Activated T-helper 2 cell treated with anti-CD3 and anti-CD28 coated beads, Interferon-gamma antibody, Interleukin-2, Interleukin-4, amounts not matched to agents 10 μg/mL and 5 μg/mL and 100 μg/mL, durations not matched to agents 14 hours and 24 hours and 36 hours (primary cell): ENCODE measurements at places on chromosomes 12 and 14.

DNA sequence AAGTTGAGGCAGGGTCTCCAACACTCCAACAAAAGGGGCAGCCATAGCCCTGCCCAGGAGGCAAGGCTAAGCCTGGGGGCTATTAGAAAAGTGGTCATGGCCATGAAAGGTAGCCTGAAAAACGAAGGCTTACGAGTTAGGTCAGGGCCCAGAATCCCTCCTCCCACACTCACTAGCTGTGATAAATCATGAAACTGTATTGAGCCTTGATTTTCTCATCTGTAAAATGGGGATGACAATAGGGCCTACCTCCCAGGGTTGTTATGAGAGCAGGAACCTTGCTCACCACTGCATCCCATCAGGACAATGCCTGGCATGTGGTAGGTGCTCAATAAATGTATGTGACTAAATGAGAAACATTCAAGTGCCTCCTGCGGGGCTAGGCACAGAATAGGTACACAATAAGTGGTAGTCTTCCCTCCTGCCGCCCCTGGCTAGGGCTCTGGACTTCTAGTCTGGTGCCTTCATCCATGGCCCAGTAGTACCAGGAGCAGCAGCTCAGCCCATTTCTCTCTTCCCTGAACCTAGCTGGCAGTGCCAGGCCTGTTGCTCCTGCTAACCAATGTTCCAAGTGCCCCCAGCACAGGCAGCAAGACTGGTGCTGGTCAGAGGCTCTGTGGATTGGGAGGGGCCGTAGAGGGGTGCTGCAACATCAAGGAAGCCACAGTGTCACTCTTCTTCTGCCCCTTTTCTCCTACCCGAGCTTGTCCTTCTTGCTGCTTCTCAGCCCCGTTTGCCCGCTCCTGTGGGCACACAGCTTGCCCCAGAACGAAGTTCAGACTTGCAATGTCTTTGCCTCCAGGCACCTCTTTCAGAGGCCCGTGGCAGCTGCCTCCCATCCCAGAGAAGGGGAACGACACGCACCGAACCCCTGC, 7.8 kb downstream of the PGF start:
- H3K4me1 ChIP-seq: peaks cover 11% of the 10 kb centered on the region
- no peak for DNase-seq
- H3K27ac ChIP-seq: no peak overlapping the region
- no peak overlapping the region for H3K4me3 ChIP-seq

- no peaks in the 10 kb centered on the region for H3K27me3 ChIP-seq
- no peak for DNase-seq
Observed at GRCh38 chr14:94681300-94682060, 69.3 kb downstream of the SERPINA3 start.

DNA sequence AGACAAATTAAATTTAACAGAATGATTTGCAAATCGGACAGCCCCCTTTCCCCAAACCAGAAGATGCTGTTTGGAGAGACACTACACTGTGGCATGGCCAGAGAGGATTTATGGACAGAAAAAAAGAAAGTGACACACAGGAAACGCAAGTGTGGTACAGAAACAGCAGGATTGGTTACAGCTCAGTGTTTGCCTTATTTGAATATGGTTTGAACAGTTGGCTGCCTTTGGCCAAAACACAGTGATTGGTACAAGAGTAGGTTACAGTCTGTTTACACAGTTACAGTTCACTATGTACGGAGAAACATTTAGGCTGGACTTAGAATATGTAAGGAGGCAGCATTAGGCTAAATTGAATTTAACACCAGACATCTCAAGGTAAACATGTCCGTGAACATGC, 335.3 kb downstream of the NPAS3 start:
- H3K4me3 ChIP-seq: no peak overlapping the region
- DNase-seq: no peak
- H3K27ac ChIP-seq: no peak overlapping the region
- no peaks in the 10 kb centered on the region for H3K4me1 ChIP-seq
- H3K27me3 ChIP-seq: no peaks in the 10 kb centered on the region

GRCh38 chr14:52741865-52742264, 11.9 kb downstream of the STYX start:
- H3K4me1 ChIP-seq: peaks cover 44% of the 10 kb centered on the region
- peak overlapping the region; percentile 64 for H3K4me3 ChIP-seq
- H3K27ac ChIP-seq: peak overlapping the region; percentile 89
- DNase-seq: no peak

DNA sequence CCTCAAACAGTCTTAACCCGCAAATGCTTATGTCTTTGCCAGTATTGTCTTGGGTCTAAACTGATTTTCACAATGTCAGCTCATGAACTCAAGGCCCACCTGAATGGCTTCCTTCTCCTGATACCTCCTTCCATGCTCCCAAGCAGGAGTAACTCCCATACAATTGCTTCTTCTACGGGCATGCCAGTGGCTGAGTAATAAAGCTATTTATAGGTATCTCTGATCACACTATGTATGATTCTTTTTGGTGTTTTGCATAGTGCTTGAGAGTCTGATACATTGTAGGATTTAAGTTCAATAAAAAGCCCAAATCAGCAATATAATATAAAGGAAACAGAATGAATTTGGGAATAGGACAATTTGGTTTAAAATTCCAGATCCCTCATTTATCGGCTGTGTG, 235.0 kb upstream of the DCN start:
- DNase-seq: no peak
- H3K27me3 ChIP-seq: peaks cover 3% of the 10 kb centered on the region
- no peaks in the 10 kb centered on the region for H3K4me1 ChIP-seq
- H3K4me3 ChIP-seq: no peak overlapping the region
- no peak overlapping the region for H3K27ac ChIP-seq

DNA sequence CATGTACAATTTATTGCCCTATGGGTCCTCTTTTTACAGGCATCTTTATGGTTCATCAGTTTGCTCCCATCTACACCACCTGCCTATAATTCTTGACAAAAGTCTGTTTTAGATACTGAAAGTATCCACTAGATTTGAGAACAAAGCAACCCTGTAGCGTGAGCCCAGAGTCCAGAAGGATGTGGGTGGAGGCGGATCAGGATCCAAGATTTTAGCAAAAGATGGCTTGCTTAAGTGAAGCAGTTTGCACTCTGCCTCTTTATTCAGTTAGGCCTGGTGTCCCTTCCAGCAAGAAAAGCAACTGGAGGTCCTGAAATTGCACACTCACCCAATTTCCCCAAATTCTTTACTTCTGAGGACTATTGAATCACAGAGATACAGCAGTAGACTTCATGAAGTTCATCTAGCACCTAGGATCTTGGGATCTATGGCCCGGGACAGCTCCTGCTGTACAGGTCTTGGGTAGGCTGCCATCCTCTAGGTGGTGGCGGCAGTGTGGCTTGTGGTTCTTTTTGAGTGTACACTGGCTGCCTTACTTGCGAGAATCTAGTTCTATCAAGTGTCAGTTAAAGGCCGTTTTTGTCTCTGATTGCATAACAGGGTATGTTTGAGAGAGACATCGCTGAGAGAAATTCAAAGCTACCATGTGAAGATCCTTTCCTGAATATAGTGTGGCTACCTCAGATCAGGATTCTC, 873.2 kb downstream of the NRXN3 start:
- no peaks in the 10 kb centered on the region for H3K27me3 ChIP-seq
- no peaks in the 10 kb centered on the region for H3K36me3 ChIP-seq

DNA sequence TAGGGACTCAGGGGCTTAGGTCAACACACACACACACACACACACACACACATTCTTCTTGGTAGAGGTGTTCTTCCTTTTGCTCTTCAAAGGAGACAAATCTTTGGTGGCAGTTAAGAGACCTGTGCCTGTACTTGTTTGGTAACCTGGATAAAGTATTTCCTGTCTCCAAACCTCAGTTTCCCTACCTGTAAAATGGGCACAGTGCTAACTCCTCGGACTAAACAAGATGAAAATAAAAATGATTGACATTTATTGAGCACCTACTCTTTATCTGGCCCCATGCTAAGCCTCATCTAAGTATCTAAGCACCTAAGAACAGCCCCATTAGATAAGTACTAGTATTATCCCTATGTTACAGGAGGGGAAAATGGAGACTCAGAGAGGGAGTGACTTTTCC, 220.8 kb upstream of the MYL2 start:
- H3K36me3 ChIP-seq: no peaks in the 10 kb centered on the region
- DNase-seq: no peak
- no peak overlapping the region for H3K27ac ChIP-seq
- H3K4me3 ChIP-seq: no peak overlapping the region
- H3K4me1 ChIP-seq: no peaks in the 10 kb centered on the region

GRCh38 chr12:61367281-61367785, 892.9 kb upstream of the USP15 start:
- H3K4me3 ChIP-seq: no peak overlapping the region
- H3K27me3 ChIP-seq: no peaks in the 10 kb centered on the region
- no peaks in the 10 kb centered on the region for H3K4me1 ChIP-seq
- no peaks in the 10 kb centered on the region for H3K36me3 ChIP-seq
- DNase-seq: no peak

GRCh38 chr14:92414690-92415445, 91.9 kb downstream of the SLC24A4 start:
- no peak overlapping the region for H3K27ac ChIP-seq
- peaks cover 8% of the 10 kb centered on the region for H3K27me3 ChIP-seq
- DNase-seq: no peak
- no peak overlapping the region for H3K4me3 ChIP-seq
- H3K4me1 ChIP-seq: no peaks in the 10 kb centered on the region

- H3K27ac ChIP-seq: peak within 1 kb of the TSS; percentile 84
- DNase-seq: peak; percentile 43
- peaks cover 2% of the 10 kb centered on the region for H3K36me3 ChIP-seq
Observed at GRCh38 chr14:54566410-54567223, at the start of gene SAMD4A. TSS of gene SAMD4A (plus strand) at chr14:54567128. CDS start at chr14:54567917, 789 bp downstream.

DNA sequence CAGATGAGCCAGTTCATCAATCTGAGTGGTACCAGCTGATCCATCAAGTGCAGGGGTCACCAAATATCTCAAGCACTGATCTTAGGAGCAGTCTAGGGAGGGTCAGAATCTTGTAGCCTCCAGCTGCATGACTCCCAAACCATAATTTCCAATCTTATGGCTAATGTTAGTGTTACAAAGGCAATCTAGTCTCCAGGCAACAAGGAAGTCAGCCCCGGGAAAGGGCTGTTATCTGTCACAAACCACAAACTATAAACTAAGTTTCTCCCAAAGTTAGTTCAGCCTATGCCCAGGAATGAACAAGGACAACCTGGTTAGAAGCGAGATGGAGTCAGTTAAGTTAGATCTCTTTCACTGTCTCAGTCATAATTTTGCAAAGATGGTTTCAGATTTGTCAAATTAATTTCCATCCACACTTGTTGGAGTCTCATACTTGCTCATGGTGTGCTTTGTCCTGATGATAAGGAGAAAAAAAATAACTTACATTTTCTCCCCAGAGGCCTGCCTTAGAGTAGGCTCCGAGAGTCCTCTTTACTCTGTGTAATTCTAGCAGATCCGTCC, 3.9 kb upstream of the ABHD4 start:
- H3K4me1 ChIP-seq: peaks cover 39% of the 10 kb centered on the region
- DNase-seq: no peak
- H3K27ac ChIP-seq: no peak overlapping the region
- peaks cover 16% of the 10 kb centered on the region for H3K27me3 ChIP-seq
- no peak overlapping the region for H3K4me3 ChIP-seq
- H3K36me3 ChIP-seq: no peaks in the 10 kb centered on the region

DNA sequence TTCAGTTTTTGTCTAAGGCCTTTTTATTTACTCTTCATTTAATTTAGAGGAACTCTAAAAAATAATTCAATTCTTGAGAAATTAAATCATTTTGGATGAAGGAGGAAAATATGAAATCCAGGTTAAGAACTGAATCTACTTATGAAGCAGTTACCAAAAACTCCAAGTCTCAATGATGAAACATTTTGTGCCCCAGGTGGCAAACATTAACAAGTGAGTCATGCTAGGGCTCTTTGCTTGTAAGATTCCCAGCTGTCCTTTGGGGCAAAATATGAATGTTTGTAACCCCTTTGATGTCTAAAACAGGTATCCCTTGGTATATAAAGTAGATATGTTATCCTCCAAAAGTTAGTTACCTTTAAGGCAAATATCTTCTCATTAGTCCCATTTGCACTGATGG, 202.4 kb downstream of the NEDD1 start:
- H3K4me3 ChIP-seq: no peak overlapping the region
- DNase-seq: no peak
- no peak overlapping the region for H3K27ac ChIP-seq
- no peaks in the 10 kb centered on the region for H3K27me3 ChIP-seq
- no peaks in the 10 kb centered on the region for H3K36me3 ChIP-seq

DNA sequence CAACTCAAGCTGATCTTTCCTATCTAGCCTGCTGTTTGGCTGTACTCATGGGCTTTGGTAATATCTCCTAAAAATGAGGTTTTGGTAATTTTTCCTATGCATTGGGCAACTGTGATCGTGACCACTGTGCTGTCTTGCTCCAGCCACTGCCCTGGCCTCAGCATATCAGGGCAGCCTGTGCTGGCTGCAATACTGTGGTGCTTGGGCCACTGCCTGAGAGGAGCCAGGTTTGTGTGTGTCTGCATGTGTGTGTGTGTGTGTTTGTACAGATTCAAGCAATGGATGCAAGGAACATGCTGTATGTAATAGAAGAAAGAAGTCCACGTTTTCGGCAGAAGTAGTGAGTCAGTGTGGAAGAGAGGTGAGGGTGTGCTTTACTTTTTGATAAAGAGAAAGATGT, 13.0 kb downstream of the ERG28 start:
- H3K4me3 ChIP-seq: no peak overlapping the region
- H3K27me3 ChIP-seq: no peaks in the 10 kb centered on the region
- DNase-seq: no peak
- H3K36me3 ChIP-seq: peaks cover 42% of the 10 kb centered on the region

DNA sequence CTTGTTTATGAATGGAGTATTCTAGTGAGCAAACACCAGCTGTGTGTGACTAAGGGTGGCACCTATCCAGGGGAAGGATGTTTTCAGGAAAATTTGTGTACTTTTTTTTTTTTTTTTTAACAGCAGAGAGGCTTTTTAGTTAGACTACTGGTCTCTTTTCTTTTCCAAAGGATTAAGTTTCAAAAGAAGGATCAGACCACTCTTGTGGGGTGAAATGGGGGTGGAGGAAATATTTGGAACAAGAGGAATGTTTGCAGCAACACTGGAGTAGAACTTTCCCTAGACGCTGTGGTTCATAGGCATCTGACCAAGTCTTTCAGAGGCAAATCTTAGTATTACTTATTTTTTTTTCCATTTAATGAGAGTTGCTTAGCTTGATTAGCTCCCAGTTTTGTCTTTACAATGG, 21.1 kb downstream of the NUBPL start:
- no peaks in the 10 kb centered on the region for H3K27me3 ChIP-seq
- peaks cover 3% of the 10 kb centered on the region for H3K36me3 ChIP-seq
- H3K27ac ChIP-seq: no peak overlapping the region

DNA sequence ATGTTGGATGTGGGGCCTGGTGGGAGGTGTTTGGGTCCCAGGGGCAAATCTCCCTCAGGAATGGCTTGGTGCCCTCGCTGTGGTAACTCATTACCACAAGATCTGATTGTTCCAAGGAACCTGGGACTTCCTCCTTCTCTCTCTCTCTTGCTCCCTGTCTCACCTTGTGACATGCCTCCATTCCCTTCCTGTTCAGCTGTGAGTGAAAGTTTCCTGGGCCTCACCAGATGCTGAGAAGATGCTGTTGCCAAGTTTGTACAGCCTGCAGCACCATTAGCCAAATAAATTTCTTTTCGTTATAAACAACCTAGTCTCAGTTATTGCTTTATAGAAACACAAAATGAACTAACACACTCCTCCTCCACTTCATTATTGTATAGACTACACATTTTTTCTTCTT, 759.8 kb upstream of the MDGA2 start:
- no peak for DNase-seq
- no peaks in the 10 kb centered on the region for H3K27me3 ChIP-seq
- H3K27ac ChIP-seq: no peak overlapping the region
- no peaks in the 10 kb centered on the region for H3K4me1 ChIP-seq

- no peak for DNase-seq
- no peaks in the 10 kb centered on the region for H3K27me3 ChIP-seq
- H3K4me3 ChIP-seq: no peak overlapping the region
- no peaks in the 10 kb centered on the region for H3K36me3 ChIP-seq
- no peaks in the 10 kb centered on the region for H3K4me1 ChIP-seq
Observed at GRCh38 chr12:43273467-43273866, 278.5 kb downstream of the ADAMTS20 start.
